ENCODE measurements at places on chromosomes 16 and 17.
A peak's percentile ranks its signal among the peaks of the same experiment; 100 is the strongest.

DNA sequence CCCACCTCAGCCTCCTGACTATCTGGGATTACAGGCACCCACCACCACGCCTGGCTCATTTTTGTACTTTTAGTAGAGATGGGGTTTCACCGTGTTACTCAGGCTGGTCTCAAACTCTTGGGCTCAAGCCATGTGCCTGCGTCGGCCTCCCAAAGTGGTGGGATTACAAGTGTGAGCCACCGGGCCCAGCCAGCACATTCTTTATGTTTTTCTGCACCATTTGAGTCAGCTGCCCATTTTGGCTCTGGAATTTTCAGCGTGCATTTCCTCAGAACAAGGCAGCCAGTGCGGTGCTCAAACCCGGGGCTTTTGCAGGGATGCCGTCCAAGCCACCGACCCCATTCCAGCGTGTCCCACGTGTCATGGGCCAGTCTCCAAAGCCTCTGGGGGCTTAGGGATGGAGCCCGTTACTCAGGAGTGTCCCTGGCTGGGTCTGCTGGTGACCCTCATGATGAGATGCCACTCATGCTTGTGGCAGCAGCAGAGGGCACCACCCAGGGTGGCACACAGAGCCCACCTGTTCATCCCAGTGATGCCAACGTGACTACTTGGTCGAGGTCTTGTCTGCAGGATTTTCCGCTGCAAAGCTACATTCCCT lies 3.7 kb upstream of the RAB40C start:
- no peak for DNase-seq

DNA sequence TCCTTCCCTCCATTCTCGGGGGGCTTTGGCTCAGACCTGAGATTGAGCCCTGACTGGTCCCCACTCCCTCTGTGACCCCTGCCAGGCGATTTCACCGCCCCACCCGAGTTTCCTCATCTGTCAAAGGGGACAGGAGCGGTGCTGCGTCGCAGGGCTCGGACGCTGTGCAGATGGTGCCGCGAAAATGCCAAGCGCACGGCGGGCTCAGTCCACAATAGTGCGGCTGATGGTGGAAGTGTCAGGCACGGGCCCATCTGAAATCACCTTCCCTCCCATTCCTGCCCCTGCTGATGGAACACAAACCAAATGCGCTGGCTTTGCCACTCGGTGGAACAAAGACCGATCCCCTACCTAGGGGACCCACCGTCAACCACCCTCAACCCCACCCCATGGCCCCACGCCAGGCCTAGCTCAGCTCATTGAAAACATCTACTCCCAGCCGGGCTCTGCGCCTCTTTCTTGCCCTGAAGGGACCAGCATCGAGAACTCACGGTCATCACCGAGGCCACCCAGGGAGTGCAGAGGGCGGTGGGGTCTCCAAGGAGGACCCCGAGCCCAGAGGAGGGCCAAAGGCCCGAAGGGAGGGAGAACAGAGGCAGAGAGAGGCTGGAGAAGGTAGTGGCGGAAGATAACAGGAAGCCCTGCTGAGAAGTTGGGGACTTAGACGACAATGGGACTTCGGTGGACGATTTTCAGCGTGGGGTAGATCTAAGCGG lies 1.4 kb downstream of the CARHSP1 start:
- DNase-seq = no peak

- DNase-seq = no peak
Measured at GRCh38 chr17:6643451-6644125, 2.7 kb downstream of the TXNDC17 start.

GRCh38 chr17:65065906-65066305 lies 9.4 kb upstream of the GNA13 start:
- no peak for DNase-seq

GRCh38 chr17:45008216-45008615 lies 40.1 kb upstream of the C1QL1 start:
- no peak for DNase-seq

DNA sequence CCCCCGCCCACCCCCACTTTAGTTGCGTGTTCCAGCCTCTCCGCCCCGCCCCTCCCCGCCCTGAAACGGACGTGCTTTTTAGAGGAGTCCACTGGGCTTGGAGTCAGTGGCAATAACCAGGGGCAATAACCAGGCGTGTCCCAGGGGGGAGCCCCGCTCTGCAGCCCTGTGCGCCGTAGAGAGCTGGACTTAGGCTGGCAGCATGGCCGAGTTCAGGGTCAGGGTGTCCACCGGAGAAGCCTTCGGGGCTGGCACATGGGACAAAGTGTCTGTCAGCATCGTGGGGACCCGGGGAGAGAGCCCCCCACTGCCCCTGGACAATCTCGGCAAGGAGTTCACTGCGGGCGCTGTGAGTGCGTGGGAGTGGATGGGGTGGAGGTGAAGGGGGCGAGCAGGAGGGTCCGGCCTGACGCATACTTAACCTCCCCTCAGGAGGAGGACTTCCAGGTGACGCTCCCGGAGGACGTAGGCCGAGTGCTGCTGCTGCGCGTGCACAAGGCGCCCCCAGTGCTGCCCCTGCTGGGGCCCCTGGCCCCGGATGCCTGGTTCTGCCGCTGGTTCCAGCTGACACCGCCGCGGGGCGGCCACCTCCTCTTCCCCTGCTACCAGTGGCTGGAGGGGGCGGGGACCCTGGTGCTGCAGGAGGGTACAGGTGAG lies at the start of gene ALOX15B:
ALOX15B (plus strand) TSS at position 106 of the 657 bp plus-strand sequence; CDS start at position 203, 97 bp downstream.
- DNase-seq = peak; percentile 22

GRCh38 chr17:40399185-40399584 lies 18.5 kb downstream of the TOP2A start:
- DNase-seq = no peak

DNA sequence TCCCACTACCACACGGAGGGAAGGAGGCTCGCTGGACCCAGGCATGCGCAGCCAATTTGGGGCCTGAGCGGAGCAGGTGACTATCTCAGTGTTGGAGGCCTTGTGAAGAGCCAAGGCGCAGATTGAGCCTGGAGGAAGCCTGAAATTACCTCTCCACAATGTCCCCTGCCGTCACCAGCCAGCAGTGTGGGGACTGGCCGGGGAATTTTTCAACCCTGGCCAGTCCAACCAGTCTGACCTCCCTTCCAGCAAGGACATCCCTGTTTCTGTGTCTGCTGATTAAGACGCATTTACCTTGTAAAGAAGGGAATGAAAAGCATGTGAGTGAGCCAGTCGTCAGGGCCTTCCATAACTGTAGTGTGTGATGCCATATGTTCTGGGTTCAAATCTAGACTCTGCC lies 198.1 kb upstream of the IRX3 start:
- no peak for DNase-seq

GRCh38 chr17:66953630-66954020 lies 10.9 kb upstream of the CACNG4 start:
- DNase-seq = no peak

DNA sequence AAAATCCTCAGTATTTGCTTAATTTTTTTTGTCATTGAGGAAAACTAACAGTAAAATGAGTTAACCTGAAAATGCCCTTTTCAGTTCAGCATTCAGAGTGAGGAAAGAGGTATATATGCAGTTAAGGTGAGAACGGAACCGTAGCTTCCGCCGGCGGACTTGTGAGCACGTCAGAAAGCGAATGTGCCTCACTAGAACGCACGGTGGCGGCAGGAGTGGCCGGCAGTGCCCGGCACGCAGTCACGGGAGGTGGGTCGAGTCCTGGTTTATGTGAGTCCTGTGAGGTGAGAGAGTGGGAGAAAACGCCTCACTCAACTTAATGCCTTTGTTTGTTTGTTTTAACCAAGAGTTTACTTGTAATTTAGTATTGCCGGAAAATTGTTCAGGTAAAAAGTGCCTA lies 6.1 kb downstream of the SEC14L1 start:
- DNase-seq = no peak

DNA sequence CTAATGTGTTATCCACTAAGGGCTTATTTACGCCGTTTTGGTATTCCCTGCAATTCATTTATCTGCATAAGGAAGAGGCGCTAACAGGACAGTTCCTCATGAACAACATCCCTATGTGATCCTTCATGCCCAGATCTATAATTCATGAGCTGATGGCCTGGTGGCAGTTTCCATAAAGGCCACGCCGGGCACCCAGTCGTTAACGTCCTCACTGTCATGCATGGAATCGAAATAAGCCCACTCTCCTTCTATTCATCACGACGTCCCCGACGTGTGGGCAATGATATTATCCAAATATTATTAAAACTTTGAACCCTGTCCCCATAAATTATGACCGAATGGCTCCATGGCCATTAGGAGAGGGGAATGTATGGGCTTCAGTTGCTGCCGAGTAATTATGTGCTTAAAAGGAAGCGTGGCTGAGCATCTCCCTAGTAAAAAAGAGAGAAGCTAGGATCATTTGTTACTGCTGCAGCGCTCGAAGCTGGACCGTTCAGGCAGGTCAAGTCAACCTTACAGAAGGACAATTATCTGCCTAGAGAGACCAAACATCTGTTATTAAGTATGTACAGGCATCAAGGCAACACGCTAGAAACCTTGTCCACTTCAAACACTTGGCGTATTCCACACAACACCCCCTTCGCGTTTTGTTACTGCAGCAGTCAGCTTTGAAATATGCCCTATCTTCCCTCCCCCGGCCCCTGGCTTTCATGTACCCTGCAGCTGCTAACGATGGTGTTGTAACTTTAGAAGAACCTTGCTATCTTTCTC lies 94.0 kb upstream of the SALL1 start:
- DNase-seq = no peak

DNA sequence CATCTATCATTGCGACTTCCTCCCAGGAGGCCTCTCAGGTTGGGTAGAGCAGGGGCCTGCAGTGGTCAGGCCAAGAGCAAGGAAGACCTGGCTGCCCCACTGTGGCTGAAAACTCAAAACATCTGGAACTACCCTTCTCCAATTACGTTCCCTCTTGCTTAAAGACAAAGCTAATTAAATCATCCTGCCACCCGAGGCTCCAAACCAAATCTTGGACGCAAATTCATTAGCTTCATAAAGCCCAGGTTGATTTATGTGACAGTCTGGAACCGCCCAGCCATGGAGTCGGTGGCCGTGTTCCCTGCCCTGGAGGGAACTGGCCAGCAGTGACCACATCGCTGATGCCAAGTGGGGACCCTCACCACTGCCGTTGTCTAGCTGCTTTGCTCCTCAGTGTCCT lies 21.4 kb downstream of the GRIN2C start:
- no peak for DNase-seq

- no peak for DNase-seq
Measured at GRCh38 chr16:49800876-49801275, 55.0 kb downstream of the ZNF423 start.

DNA sequence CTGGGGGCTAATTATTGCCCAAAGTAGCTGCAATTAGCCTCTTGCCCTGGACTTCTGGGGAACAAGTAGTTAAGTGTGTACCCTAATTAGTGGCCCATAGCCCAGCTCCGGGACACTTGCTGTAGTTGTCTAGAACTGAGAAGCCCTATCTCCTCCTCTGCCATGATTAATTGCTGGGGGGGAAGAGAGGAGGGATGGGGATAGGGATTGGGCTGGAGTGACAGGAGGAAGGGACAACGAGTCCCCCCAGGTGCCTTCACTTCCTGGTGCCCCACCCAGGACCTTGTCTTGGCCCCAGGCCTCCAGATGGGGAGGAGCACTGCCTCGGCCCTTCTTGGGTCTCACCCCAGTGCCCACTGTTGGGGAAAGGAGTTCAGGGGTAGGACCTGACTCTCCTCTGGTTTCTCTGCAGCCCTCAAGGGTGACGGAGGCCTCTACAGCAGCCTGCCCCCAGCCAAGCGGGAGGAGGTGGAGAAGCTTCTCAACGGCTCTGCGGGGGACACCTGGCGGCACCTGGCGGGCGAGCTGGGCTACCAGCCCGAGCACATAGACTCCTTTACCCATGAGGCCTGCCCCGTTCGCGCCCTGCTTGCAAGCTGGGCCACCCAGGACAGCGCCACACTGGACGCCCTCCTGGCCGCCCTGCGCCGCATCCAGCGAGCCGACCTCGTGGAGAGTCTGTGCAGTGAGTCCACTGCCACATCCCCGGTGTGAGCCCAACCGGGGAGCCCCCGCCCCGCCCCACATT lies 17.4 kb downstream of the NGFR start:
- no peak for DNase-seq

DNA sequence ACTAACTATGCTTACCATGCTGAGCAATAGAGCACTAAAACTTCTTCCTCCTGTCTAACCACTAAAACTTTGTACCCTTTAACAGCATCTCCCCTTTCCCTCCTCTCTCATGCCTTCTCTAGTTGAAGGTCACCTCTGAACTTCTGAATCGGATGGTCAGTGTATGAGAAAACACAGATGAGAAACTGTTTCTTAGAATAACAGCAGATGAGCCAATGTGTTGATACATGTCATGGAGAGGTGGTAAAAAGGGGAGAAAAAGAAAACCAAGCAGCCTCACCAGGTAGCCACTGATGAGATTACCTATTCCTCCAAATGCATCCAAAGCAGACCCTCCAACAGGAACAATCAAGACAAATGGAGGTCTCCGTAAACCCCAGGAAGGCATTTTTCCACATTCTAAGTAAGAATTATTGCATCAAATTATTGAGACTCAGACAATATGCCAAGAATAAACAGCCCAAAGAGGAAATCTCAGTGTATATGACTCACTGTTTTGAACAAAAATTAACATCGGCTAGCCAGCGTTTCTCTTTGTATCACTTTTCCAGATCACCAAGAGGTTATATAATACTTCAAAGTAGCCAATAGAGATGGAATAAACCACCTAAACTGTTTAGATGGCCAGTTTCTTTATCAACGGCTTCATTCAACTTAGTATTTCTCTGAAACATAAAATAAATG lies 793.3 kb upstream of the SOX9 start:
- DNase-seq = no peak

GRCh38 chr16:22373662-22374310 lies 633 bp downstream of the CDR2 start:
- peak; percentile 46 for DNase-seq

- no peak for DNase-seq
Measured at GRCh38 chr16:78890373-78890895, 710.1 kb downstream of the MAF start.

DNA sequence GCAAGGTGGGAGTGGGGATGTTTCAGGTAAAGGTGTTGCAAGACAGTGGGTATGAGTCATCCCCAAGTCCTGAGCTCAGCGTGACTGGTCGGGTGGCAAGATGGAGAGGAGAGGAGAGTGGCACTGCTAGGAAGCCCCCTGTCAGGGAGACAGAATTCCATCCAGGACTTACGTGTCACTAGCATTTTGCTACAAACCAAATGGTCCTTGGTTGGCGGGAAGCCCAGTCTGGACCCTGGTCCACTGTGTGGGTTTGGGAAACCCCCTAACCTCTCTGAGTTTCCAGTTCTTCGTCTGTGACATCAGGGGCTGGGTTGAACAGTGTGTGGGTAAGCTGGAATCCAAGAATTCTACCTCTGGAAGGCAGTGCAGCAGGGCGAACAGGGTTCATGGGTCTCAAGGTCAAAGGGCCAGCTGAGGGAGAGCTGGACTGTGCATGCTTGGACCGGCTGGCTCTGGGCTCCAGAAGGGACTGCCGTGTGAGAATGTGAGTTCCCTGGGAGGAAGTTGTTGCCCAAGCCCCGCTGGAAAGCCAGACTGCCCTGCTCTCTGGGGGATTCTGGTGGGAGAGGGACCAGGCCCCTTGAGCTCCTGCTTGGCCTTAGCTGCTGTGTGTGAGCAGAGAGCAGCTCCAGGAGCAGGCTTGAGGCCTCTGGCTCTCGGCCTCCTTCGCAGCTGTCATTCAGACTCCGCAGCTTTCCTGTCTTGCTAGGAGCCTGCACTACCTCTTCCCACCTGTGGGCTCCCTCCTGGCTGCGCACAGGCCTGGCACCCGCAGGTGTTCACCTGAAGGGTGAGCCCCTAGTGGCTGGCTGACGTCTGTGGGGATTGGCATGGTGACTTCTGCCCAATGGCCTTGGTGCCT lies 84.6 kb downstream of the NT5M start:
- no peak for DNase-seq
